Astrocyte of the spinal cord (primary cell): ENCODE measurements at places on chromosomes 12 and 14.

GRCh38 chr12:53069621-53070410, 9.4 kb downstream of the SPRYD3 start:
- no peak for DNase-seq

- no peak for DNase-seq
Measured at GRCh38 chr12:57395121-57395520, 35.7 kb downstream of the R3HDM2 start.

- DNase-seq, result peak; percentile 95
Measured at GRCh38 chr12:108803428-108804105, 53.8 kb downstream of the SSH1 start.

- no peak for DNase-seq
Measured at GRCh38 chr12:3671330-3672112, 81.4 kb downstream of the CRACR2A start.
